COR-L47 (cell line): ENCODE measurements at places on chromosomes 2 and 18.
A peak's percentile ranks its signal among the peaks of the same experiment; 100 is the strongest.

DNA sequence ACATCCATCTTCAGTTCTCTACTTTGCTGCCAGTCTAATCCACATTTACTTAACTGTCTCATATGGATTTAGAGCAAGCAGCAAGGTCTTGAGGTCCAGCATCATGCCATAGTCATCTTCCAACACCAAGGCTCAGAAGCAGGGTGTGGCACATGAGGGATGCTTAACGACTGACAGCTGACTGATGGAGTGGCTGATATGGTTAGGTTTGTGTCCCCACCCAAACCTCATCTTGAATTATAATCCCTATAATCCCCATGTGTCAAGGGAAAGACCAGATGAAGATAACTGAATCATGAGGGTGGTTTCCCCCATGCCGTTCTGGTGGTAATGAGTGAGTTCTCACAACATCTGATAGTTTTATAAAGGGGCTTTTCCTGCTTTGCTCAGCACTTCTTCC, 257.3 kb downstream of the NBAS start:
- no peak for DNase-seq

- no peak for DNase-seq
Measured at GRCh38 chr2:168713325-168713724, 89.1 kb upstream of the NOSTRIN start.

GRCh38 chr2:179539124-179539511, 274.5 kb upstream of the SESTD1 start:
- no peak for DNase-seq

DNA sequence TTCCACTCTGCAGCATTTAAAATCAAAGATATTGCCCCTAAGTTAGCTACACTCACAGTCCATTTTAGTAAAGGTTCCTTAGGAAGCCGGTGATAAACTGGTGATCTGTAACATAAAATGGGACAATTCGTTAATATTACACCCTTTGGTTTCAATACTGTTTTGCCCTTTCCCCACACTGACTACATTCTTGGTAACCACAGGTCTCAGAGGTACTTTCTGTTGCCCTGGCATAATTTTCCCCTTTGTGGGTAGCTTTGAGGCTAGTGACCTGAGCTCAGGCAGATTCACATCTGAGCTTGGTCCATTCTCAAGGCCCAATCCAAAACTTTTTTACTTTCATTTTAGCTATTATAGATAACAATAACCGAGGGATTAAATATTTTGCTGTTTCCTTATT, 32.9 kb upstream of the CSRNP3 start:
- no peak for DNase-seq

- DNase-seq: no peak
Measured at GRCh38 chr2:47019961-47020681, 104.5 kb upstream of the MCFD2 start.

GRCh38 chr18:13376298-13376840, 157.8 kb downstream of the LDLRAD4 start:
- no peak for DNase-seq

DNA sequence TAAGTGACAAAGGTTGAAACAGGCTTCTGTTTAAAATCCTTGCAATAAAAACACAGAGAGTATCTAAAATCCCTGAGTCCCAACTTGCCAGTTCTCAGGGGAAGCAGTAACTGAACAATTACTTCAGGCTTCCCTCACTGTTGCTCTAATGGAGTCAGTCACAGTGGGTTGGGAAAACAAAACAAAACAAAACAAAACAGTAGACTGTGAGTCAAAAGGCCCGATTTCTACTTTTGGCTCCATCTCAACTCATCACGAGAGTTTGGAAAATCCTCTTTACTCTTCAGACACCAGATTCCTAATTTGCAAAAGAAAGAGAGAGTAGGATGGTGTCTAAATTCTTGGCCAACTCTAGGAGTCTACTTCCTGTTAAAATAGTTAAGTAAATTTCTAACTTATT, 1.1 kb downstream of the FSHR start:
- DNase-seq: no peak

- no peak for DNase-seq
Measured at GRCh38 chr18:80046961-80047541, 12.8 kb downstream of the RBFA start.

DNA sequence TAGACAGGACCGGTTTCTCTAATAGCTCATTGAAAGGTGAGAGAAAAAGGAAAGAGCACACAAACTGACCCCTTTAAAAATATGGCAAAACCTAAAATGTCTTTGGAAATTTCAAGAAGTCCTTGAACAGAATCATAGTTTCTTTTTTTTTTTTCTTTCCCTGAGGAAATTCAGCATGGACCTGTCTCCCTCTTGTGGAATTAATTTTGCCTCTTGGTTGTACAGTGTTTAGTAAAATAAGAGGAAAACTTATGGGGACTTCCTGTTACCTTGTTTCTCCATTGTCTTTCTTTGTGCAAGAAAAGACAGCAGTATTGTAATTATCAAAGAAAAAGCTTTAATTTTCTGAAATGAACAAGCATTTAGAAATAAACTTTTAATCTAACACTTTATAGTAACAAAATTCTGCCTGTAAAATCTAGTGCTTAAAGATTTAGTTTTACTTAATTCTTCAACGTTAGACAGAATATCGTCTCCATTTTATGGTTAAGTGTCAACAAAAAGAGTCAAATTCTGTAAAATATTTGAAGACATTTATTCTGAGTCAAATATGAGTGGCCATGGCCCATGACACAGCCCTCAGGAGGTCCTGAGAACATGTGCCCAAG, 176.3 kb upstream of the NABP1 start:
- DNase-seq: no peak

- DNase-seq: no peak
Measured at GRCh38 chr18:28003451-28003850, 173.5 kb downstream of the CDH2 start.

DNA sequence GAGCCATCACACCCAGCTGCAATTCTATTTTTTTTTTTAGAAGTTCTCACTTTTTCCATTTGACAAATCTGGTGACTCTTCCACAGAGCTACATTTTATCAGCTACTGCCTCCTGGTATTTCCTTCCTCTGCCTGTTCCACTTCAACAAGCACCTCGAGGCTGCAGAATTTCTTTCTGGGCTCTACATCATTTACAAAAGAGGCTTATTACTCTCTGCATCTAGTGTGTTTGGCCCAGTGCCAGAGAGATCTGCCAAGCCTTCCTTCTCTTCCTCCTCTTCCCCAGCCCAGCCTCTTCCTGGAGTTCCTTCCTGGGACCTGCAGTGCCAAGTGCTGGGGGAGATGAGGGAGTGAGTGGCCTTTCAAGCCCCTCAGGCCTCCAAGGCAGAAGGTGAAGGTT, 119.6 kb upstream of the ITGA6 start:
- peak; percentile 58 for DNase-seq

GRCh38 chr2:152565884-152566727, 151.2 kb downstream of the PRPF40A start:
- no peak for DNase-seq

DNA sequence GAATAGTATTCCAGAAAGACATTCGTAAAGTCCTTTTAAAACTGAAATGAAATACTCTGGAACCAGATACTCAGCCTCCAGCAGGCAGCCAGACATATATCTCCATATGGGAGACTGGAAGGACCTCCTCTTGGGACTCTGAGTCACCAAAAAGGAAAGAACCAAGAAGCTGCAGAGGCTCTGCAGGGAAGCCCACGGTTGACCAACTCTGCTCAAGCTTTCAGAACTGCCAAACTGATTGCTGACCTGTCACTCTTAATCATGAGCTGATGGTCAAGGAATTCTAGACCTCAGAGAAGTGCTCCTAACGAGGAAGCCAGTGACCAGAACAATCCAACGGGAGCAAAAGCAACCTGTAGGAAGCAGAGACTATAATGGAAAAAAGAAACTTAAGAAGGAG, 434.7 kb downstream of the EIPR1 start:
- no peak for DNase-seq

DNA sequence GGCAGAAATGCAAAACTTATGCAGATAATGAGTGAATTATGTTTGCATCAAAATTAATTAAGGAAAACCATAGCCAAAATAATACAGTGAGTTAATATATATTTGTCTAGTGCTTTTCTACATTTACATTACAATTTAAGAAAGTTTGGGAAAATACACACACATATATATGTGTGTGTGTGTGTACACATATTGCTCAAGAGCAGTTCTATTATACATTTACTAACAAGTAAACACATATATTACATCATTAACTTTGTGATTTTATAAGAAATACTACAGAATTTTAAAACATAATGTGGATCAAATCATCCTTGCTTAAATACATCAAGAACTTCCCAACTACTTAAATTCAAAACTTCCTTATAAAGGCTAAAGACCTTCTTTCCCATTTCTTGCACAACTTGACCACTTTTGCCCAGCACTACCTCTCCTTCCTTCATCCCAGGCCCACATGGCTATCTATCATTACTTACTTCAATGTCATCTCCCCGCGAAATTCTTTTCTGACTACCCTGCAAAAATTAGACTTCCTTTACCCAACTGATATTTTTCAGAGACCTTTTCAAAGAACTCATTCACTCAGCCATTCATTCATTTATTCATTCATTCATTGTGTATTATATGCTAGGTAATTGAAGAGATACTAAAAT, 68.4 kb downstream of the COL5A2 start:
- DNase-seq: no peak

- DNase-seq: peak; percentile 80
Measured at GRCh38 chr2:134245340-134245984, 8.4 kb upstream of the MGAT5 start.

DNA sequence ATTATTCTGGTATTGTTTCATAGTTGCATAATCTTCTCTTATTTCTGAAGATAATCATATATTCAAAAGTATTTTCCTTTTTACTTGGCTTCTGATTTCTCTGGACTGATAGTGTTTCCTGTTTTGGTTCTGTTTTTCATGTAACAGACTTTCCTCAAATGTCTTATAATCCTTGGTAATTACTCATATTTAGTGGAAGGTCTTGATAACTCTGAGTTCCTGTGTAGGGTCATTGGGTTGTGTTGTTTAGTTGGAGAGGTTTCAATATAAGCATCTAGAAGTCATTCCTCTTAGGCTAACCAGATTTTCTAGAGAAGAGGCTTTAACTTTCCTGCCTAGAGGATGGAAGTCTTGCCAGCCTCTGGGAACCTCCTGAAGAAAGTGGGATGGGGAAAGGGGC, 23.8 kb downstream of the MFSD6 start:
- DNase-seq: no peak

DNA sequence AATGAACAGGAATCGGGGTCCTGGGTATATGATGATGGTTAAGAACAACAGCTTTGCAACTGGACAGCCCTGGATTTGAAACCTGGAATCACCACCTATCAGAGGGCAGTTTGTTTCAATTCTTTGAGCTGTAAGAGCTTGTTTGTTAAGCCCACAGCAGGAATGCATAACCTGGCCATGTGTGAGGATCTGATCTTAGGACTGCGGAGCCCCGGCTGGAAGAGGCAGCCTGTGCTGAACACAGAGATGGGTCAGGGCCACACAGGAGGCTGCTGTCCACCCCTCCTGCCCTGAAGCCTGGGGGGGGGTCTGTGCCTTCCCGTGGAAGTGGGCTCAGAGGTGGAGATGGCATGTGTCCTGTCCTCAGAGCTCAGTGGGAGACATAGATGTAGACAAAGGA, 24.3 kb downstream of the TPO start:
- no peak for DNase-seq

DNA sequence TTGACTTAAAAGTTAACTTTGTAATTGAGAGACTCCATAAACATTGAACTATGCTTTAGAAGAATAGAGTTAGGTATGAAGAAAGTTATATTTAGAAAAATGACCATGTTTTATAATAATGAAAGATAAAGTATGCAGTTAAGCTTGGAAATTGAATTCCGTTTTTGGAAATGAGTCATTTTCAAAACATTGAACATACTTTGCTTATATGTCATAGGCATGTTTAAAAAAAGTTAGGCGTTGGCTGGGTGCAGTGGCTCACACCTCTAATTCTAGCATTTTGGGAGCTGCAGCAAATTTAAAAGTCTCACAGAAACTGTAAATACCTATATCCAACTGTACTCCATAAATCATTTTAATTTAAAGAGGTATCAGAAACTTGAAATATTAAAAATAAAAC, 607.4 kb downstream of the CBLN2 start:
- no peak for DNase-seq

DNA sequence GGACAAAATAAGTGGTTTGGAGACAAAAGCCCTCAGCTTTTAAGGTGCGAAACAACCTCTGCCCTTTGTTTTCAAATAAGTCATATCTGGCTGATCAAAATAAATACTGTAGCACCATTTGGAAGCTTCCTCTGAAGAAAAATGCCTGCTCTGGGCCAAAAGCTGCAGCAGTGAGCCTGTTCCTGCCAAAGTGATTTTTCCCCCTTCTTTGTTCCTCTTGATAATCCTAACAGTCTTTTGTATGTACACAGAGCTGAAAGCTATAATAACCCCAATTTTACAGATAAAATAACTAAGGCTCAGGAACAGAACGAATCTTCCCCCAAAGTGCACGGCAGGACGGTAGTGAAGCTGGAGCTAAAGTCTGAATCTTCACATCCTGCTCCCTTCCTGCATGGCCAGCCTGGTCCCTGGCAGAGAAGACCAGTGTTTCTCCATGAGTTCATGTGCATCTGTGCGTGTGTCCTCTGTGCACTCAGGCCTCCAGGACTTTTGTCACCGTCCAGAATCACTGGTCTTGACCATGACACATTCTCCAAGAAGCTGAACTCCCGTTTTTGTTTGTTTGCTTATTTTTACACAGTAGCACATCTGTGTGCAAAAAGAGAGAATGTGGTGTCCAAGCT, 2114.1 kb upstream of the PIK3C3 start:
- peak; percentile 70 for DNase-seq

GRCh38 chr2:203404996-203405395, 76.8 kb downstream of the ABI2 start:
- DNase-seq: no peak

GRCh38 chr2:235709969-235710879, 216.4 kb downstream of the AGAP1 start:
- DNase-seq: no peak

DNA sequence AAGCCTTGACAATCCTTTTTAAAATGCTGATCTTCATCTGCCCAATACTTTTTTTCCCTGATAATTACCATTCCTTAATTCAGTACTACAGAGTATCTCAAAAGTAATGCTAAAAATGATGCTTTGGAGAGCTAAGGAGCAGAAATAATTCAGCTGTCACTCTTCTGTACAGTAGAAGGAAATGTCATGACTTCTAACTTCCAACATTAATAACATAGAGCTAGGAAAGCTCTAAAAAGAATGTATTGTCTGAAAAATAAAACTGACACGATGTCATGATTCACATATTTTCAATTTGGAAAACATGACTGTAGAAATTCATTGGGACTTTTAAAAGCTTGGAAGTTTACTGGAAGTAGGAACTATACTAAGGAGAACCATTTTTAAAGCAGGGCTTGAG, 212.3 kb downstream of the GULP1 start:
- DNase-seq: no peak

GRCh38 chr2:10202131-10202665, 79.7 kb downstream of the RRM2 start:
- no peak for DNase-seq
